HS-5 (cell line): ENCODE measurements at places on chromosomes 2 and 18.

GRCh38 chr2:26969077-26969844, 1.2 kb upstream of the MAPRE3 start:
- DNase-seq, result no peak

DNA sequence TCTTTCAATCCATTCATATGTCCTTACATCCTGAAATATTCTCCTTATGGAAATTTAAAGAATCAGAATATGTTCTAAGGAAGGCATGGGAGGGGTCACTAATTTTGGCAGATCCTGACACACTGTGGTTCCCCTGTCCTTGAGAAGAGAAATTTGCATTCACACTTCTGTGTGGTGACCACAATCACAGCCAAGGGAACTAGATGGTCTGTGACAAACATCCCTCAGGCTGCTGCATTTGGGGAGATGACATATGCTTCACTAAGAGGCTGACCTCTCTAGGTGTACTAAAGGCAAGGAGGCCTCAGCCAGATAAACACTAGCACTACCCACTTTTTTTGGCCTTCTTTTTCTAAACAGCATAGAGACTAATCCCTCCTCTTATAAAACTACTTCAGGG, 129.6 kb downstream of the MREG start:
- no peak for DNase-seq

GRCh38 chr2:190674966-190675650, 26.2 kb downstream of the NAB1 start:
- no peak for DNase-seq

- no peak for DNase-seq
Observed at GRCh38 chr2:16180631-16181030, 240.3 kb downstream of the MYCN start.

- DNase-seq, result no peak
Observed at GRCh38 chr2:3485166-3485565, 34.2 kb downstream of the ADI1 start.

DNA sequence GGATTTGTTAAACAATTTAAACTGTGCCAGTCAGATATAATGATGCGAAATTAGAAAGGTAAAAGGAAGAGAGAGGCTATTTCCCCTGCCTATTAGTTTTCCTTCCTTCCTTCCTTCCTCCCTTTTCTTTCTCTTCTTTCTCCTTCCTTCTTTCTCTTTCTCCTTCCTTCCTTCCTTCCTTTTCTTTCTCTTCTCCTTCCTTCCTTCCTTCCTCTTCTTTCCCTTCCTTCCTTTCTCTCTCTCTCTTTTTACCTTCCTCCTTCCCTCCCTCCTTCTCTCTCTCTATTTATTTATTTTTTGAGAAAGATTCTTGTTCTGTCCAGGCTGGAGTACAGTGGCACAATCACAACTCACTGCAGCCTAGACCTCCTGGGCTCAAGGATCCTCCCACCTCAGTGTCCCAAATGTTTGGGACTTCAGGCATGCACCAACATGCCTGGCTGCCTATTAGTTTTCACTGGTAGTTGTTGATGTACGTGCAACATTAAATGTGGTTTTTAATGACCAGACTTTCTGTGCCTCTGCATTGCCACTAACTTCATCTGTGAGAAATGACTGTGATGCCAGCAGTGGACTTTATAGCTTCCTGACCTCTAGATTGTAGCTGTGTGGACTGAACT, 48.7 kb upstream of the NFE2L2 start:
- DNase-seq, result no peak

DNA sequence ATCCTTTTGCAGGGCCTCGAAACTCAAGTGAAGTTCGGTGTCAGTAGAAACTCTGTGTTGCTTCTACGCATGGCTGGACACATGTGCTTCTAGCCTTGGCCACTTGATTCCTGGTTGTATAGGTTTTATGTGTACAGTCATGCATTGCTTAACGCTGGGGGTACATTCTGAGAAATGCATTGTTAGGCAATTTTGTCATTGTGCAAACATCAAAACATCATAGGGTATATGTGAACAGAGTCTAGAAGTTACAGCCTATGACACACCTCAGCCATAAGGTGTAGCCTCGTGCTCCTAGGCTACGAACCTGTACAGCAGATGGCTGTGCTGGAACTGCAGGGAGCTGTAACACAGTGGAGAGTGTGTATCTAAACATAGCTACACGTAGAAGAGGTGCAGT, 39.4 kb downstream of the TMEM18 start:
- DNase-seq, result no peak

DNA sequence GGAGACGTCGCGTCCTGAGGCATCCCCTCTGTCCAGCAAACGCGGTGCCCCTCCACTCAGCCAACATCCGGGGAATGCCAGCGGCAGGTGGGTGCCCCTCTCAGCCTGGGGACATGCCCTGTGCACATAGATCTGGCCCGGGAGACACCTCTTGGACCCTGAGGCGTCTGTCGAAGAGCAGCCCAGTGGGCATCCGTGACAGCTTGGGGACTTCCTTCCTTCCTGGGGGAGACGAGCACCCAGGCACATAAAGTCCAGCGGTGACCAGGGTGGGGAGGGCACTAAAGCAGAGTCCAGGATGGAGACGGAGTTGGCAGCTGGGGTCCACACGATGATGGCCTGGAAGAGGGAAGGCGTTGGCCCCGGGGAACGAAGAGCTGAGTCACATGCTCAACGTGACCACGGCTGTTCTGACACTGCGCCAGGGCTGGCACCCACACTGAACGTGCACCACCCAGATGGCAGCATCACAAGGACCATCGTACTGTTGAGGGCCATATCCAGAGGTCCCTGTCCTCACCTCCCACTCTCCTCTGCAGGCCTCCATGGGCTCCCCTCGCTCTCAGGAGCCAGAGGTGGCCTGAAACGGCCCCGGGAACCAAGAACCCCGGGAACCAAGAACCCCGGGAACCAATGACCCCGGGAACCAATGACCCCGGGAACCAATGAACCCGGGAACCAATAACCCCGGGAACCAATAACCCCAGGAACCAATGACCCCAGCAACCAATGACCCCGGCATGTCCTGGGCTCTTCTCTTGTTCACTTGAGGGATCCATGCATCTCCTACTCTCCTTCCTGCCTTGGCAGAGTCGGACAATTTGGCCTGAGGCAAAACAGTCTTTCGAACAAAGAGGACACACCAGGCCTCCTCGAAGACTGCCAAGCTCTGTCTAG, 22.6 kb downstream of the HDAC4 start:
- no peak for DNase-seq
